SK-N-MC (cell line): ENCODE measurements at places on chromosomes 12 and 14.

DNA sequence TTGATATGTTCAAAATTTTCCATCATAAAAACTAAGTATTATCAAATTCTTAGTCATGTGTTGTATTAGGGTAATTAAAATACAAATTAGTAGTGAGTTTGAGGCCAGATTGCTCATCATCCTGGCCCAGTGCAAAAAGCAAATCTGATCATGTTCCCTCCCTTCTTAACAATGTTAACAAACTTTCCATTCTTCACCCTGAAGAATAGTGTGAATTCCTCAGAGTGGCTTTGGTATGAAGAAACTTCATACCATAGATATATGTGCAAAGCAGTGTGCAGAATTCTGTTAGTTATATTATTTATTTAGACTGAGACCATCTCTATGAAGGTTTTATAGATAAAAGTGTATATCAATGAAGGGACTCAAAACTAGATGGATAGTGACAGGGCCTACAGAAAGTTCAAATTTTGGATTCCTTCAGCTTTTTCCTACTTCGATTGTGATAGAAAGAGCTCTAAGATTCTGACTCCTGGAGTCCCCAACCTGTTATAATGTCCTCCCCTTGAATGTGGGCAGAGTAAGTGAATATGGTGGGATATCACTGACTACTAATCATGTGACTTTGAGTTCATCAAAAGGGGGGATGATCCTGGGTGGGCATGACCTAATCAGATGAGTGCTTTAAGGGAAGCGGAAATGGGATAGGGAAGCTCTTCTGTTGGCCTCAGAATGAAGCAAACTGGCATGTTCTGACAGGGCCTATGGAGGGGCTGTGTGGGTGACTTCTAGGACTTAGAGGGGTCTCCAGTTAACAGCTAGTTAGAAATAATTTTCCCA, 271.4 kb downstream of the BTG1 start:
- no peak for DNase-seq

DNA sequence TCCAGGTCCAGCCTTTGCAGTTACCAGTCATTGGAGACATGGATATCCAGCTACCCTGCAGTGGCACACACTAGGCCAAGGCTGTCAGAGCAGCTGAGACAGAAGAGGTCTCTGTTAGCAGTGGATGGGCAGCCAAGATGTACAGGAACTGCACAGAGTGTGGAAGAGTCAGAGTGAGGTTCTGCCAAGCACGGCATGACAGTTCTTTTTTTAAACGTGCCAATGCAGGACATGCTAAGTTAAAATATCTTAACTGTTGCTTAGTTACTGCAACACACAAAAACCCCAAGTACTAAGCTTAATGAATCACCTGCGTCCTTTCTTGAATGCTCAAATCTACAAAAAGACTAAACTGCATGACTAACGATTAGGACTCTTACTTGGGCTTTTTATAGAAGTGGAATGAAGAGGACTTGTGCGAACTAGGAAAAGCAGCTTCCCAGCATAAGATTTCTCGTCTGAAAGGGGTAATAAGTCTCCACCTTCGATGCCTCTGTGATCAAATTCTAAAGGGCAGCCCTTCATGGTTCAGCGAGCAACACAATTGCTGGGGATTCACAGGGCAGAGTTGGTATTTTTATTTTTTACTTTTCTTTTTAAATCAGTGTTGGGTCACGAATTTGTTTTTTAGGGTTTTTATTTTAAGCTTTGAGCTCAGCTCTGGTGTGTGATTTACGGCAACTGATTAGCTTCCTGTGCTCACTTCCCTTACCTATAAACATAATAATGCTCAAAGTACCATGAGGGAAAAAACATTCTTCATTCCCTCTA, 20.6 kb downstream of the MAPK1IP1L start:
- DNase-seq = no peak

GRCh38 chr12:52170827-52171226, 21.0 kb downstream of the KRT80 start:
- no peak for DNase-seq

DNA sequence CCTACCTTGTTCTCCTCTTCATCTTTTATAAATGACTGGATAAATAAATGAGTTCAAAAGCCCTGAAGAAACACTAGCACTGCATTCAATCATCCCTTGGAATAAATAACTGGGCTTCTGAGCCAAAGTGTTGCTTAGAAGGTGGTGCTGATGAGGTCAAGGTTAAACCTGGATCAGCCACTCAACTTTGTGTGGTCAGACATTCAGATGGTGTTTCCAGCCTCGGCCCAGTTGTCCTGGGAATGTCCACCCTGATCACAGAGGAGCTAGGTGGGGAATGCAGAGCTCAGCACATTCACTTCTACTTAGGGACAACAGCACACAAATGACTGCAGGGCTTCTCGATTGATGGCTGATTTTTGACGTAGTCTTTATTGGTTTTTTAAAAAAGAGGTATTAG, 88.7 kb downstream of the SLC8A3 start:
- DNase-seq = no peak

DNA sequence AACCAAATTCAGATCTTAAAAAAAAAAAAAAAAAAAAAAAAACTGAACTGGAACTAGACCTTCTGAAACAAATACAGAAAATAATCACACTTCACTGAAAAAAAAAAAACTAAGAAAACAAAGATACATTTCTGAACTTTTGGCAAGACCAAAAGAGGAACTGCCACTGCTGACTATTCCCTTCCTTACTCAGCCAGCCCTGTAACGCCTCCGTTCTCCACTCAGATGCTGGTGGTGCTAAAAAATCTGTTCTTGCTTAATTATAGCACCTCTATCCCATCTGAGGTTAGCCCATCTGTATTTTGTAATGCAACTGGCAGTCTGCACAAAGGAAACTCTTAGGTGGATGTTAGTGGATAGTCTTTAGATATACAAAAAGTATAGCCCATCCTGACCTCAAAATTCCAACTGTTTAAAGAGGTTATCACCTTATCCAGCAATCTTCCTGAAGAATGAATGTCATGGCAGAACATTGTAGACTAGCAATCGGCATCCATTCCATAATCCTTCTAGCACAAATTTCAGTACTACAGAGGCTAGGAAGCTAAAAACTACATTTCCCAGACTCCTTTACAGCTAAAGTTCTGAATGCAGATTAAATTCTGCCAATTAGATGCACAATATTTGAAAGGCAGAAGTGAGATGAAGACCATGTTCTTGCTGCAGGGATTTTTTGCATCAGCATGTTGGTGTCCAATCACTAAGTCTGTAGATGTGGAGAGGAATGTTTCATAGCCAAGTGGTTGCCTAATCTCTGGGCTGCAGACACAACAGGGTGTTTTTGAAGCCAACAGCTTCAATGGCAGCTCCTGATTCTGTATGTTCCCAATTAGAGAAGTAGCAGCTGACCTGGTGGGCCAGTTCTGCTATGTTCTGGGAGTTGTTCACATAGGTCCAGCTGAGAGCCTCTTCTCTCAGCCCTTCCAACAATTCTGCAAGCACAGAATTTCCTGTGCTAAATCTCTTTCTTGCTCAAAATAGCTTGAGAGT, 5.7 kb downstream of the MAP3K9 start:
- no peak for DNase-seq

DNA sequence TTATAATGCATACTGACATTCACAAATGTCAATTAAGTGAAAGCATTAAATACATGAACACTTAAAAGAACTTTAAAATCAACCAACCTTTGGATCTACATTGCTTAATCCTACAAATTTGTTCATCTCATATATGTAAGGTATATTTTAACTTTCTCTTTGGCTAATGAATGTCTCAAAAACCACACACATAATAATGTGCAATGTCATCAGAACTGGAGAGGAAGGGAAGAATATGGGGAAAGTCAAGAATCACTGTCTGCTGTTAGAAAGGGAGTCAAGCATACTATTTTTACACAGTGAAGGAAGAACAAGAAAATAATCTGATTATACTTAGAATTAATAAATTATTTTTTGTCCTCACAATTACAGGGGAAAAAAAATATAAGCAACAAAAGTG, 4.9 kb downstream of the GMFB start:
- DNase-seq = no peak

DNA sequence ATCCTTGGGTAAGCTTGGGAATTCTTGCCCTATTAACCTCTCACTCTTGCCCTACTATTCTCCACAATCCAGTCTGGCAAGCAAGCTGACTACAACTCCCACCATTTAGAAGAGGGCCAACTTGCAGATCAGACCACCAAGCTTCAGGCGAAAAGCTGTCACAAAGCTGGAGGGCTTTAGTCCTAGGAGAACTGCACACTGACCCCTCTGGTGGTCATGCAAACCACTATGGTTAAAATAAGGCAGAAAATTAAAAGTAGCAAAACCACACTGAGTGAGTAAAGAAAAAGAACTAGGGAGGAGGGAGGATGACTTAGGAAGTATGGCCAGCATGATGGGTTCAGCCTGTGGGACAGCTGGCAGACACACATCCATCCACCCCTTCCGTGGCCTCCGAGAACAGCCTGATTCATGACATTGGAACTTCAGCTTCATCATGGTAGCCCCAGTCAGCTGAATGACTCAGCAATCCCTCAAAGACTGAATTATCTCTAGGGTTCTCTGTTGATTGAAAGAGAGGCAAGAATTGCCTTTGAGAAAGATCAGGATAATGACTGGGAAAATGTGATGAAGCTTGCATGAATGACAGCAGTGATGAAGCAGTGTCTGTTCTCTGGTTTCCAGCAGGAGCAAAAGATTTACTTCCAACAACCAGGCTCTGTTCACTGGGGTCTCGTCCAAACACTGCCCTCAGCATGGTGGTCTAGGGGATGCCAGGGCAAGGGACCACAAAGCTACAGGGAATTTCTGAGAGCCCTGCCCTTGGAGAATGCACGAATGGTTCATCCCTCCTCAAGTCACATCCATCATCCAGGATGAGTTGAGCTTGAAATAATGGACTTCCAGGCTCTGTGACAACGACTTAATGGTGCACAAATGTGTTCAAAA, 24.4 kb downstream of the PITPNM2 start:
- DNase-seq = no peak

DNA sequence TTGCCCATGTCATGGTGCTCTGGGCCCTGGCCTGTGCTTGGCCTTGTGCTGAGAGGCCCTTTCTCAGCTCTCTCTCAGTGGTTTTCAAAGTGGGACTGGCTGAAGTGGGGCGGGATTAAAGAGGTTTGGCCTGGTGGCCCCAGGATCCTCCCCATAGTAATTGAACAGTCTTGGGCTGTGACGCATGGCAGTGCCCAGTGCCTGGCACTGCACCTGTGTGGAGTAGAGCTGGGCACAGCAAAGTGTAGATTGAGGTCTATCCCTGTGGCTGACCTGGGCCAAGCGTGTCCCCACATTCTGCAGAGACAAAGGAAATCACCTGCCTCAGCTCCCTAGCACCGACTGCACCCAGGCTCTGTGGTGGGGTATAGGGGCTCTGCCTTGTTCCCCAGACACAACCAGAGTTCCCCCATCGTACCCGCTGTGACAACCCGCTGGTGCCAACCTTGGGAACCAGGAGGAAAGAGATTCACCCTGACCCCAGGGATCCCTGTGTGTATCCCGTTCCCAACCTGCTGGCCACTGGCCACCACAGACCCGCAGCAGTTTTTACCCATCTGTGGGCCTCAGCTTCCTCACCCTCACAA, 9.9 kb upstream of the CYP46A1 start:
- DNase-seq = no peak

DNA sequence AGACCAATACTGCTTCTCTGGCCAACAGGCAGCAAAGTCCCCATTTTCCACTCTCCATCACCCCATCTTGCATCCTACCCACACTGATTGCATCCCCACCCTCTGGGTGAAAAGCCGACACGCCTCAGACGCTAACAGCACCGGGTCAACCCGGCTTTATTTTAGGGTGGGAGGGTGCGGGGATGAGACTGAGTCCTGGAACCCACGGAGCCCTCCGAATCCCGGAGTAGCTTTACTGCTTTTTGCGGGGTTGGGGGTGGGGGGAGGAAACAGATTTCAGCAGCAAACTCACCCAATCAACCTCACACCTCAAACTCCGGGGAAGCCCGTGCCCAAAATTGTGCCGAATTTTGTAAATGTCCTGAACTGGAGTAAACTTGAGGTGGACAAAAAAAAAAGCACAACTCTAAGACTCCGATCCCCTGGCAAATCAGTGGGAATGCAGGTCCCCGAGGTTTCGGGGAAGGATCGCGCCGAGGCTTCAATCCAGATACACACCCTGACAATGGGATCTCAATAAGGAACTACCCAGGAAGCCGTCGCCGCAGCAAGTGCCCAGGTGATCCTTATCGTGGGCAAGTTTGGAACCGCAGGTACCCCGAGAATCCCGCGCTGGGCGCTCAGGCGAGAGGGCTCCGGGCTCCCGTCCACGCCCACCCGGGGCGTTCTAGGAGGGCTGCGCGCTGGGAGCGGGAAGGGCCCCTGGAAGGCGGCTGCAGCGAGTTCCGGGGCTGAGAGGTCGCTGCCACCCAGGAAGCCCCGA, 1.1 kb downstream of the GCH1 start:
- no peak for DNase-seq

GRCh38 chr12:104423809-104424208, 32.9 kb upstream of the CHST11 start:
- no peak for DNase-seq

DNA sequence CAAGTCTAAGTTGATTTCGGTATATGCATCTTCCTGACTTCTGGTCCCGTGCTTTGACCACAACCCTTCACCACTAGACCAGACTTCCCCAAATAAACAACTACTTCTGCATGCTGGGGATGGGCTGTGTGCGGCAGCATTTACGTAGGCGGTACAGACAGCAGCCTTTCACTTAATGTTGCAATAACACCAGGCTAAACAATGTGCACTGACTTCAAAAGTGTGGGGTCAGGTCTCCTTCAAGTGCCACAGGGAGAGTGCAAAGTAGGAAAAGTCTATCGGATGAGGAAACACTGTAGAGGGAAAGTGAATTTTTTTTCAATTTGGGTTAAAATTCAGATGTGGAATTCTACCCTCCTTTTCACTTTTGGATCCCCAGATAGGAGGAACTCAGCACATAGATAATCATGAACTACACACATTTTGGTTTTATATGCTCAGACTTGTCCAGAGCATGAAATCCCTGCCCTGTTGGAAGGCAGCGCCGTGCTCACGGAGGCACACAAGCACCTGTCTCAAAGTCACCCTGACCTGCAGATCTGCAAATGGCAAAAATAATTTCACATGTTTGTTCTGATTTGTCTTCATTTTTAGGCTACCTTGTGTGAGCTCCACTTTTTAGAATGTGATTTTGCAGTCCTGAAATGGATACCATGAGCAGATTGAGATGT, 3.6 kb upstream of the FOS start:
- no peak for DNase-seq

GRCh38 chr14:58549105-58549757, 88.5 kb upstream of the DACT1 start:
- DNase-seq = no peak

- no peak for DNase-seq
Measured at GRCh38 chr12:13539051-13539450, 342.5 kb downstream of the EMP1 start.

GRCh38 chr14:20219033-20219432, 4.5 kb upstream of the OR11H6 start:
- DNase-seq = peak; percentile 51

GRCh38 chr12:31759632-31760459, 31.0 kb upstream of the AMN1 start:
- no peak for DNase-seq

DNA sequence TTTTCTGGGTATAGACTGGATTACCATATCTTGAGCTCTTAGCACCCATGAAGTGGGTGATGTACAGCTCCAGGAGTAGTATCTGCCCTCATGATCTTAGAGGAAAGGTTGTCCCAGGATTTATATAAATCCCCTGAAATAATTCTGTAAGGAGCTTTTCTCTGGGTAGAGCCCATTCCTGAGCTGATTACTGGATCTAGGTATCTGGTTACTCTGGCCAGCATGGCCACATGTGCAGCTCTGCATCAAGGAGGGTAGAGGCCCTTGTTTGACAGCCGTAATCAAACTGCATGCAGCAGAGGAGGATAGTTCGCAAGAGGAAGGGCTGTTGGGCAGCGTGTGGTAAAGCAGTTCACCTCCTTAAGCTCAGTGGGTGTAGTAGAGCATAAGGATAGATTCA, 8.5 kb downstream of the COX14 start:
- DNase-seq = no peak
